ENCODE measurements at places on chromosomes 13 and 19. TPM values are rescaled to one million over a fixed set of nuclear protein-coding genes. Genes with fewer than 3 reads are reported as not detected.

HIF3A gene
- total RNA-seq, result 41.6 TPM

IZUMO2 gene
- not detected for total RNA-seq

LYPD5 gene
- not detected for total RNA-seq

U2AF2 gene
- total RNA-seq, result 275 TPM

FFAR1 gene
- not detected for total RNA-seq

ANO8 gene
- total RNA-seq, result 29.5 TPM

NCAN gene
- 0.77 TPM for total RNA-seq

SPRED3 gene
- 3.7 TPM for total RNA-seq

- no peaks in the 10 kb centered on the region for H3K4me1 ChIP-seq
- DNase-seq, result peak; percentile 94
- H3K4me3 ChIP-seq, result peak overlapping the region; percentile 83
- no peaks in the 10 kb centered on the region for H3K27me3 ChIP-seq
- H3K27ac ChIP-seq, result no peak overlapping the region
Measured at GRCh38 chr19:11382898-11383705, 1.0 kb downstream of the EPOR start.

GRCh38 chr13:44068737-44069136 is 189.0 kb downstream of the LACC1 start:
- no peak overlapping the region for H3K4me3 ChIP-seq
- H3K27ac ChIP-seq, result no peak overlapping the region
- no peaks in the 10 kb centered on the region for H3K36me3 ChIP-seq
- no peak for DNase-seq
- no peaks in the 10 kb centered on the region for H3K4me1 ChIP-seq

- H3K27ac ChIP-seq, result no peak overlapping the region
- H3K27me3 ChIP-seq, result no peaks in the 10 kb centered on the region
- no peaks in the 10 kb centered on the region for H3K4me1 ChIP-seq
- no peak for DNase-seq
- H3K4me3 ChIP-seq, result no peak overlapping the region
Measured at GRCh38 chr19:31268751-31269383, 80.4 kb downstream of the TSHZ3 start.

DNA sequence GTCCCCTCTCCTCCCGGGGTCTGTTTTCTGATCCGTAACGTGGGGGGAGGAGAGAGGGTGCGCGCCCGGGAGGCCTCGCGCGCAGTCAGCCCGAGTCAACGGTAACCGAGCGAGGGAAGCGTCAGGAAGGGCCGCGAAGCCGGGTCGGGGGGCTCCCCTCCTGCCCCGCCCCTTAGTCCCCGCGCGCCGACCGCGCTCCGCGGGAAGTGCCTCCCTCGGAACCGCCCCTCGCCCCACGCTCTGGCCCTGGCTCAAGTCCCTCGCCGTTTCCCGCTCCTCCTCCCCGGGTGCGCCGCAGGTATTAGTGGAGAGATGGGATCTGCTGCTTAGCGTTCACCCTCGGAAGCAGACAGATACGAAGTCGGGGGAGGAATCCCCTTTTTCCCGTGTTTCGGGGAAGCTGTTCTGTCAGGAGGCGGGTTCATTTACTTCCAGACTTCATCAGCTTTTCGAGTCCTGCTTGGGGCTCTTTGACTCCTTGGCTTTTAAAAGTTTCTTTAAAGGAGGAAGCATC is 770 bp downstream of the HNRNPM start:
- peak overlapping the region; percentile 96 for H3K4me3 ChIP-seq
- peaks cover 2% of the 10 kb centered on the region for H3K4me1 ChIP-seq
- DNase-seq, result peak; percentile 67
- peaks cover 21% of the 10 kb centered on the region for H3K36me3 ChIP-seq
- peak overlapping the region; percentile 97 for H3K27ac ChIP-seq
- H3K27me3 ChIP-seq, result no peaks in the 10 kb centered on the region

DNA sequence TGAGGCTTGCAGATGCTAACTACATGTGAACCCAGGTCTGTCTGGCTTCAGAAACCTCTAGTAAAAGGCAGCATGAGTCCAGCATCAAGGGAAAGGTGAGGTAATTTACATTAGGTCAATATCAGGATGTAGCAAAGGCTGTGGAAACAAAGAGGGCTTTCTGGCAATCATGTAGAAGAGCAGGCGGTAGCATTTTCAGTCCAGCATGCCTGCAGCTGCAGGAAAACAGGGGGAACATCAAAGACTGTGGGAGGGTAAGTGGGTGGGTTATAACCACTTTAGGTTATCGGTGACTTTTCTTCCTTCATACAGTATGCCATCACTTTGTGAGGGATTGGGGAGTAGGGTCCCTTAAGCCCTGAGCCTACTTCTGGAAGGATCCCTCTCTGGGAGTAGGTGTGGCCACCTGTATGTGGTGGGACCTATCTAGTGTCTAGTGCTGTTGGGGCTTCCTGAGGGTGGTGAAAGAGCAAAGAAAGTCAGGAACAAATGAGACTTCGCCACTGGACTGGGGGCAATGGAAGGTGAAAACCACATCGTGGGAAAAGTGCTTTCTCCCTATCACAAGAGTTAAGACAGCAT is 10.8 kb downstream of the SUGP2 start:
- no peaks in the 10 kb centered on the region for H3K4me1 ChIP-seq
- H3K4me3 ChIP-seq, result no peak overlapping the region
- peaks cover 83% of the 10 kb centered on the region for H3K36me3 ChIP-seq
- no peak for DNase-seq

GRCh38 chr19:38308006-38308766 is 4.1 kb downstream of the C19orf33 start:
- DNase-seq, result no peak
- no peak overlapping the region for H3K4me3 ChIP-seq
- H3K27me3 ChIP-seq, result no peaks in the 10 kb centered on the region
- no peaks in the 10 kb centered on the region for H3K4me1 ChIP-seq
- H3K36me3 ChIP-seq, result no peaks in the 10 kb centered on the region

- no peak overlapping the region for H3K27ac ChIP-seq
- H3K4me1 ChIP-seq, result no peaks in the 10 kb centered on the region
- H3K4me3 ChIP-seq, result no peak overlapping the region
- no peaks in the 10 kb centered on the region for H3K27me3 ChIP-seq
- no peak for DNase-seq
- H3K36me3 ChIP-seq, result no peaks in the 10 kb centered on the region
Measured at GRCh38 chr13:111470933-111471332, 150.5 kb downstream of the TEX29 start.

DNA sequence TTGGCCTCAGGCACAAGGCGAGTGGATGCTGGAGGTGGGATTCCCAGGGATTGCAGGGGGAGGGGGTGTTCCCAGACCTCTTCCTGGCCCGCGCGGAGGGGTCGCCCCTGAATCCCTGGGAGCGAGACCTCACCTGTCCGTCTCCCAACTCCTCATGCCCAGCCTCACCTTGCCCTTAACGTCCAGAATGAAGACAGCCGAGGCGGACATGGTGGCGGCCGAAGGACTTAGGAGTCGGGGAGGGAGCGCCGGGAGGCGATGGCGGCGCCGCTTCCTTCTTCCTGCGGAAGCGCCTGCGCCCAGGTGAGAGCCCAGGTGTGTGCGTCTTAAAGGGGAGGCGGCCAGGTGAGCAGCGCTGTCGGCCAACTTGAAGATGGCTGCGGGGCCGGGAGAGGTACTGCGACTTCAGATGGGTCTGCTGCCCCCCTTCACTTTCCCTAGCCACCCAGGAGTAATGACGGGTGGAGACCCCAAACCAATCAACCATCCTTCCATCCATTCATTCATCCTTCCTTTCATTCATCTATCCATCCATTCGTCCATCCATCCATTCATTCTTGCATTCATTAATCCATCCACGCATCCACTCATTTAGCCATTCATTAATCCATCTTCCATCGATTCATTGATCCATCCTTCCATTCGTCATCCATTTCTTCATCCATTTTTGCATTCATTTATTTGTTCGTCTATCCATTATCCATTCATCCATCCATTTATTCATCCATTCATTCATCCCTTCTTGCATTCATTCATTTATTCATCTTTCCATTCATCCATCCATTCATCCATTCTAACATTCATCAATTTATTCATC is at the start of gene AP1M2:
Gene AP1M2, minus strand, starts transcription at position 291 of the 817 bp plus-strand sequence. Its CDS starts 81 bp downstream, at position 210.
- peak; percentile 91 for DNase-seq
- H3K4me3 ChIP-seq, result peak within 1 kb of the TSS; percentile 78
- H3K4me1 ChIP-seq, result no peaks in the 10 kb centered on the region
- H3K27ac ChIP-seq, result no peak within 1 kb of the TSS
- H3K36me3 ChIP-seq, result no peaks in the 10 kb centered on the region

- H3K4me1 ChIP-seq, result no peaks in the 10 kb centered on the region
- no peak overlapping the region for H3K27ac ChIP-seq
- H3K27me3 ChIP-seq, result no peaks in the 10 kb centered on the region
- no peak for DNase-seq
- no peak overlapping the region for H3K4me3 ChIP-seq
Measured at GRCh38 chr13:19910336-19911072, 47.1 kb upstream of the ZMYM5 start.
